ENCODE measurements at places on chromosomes 2 and 18.

DNA sequence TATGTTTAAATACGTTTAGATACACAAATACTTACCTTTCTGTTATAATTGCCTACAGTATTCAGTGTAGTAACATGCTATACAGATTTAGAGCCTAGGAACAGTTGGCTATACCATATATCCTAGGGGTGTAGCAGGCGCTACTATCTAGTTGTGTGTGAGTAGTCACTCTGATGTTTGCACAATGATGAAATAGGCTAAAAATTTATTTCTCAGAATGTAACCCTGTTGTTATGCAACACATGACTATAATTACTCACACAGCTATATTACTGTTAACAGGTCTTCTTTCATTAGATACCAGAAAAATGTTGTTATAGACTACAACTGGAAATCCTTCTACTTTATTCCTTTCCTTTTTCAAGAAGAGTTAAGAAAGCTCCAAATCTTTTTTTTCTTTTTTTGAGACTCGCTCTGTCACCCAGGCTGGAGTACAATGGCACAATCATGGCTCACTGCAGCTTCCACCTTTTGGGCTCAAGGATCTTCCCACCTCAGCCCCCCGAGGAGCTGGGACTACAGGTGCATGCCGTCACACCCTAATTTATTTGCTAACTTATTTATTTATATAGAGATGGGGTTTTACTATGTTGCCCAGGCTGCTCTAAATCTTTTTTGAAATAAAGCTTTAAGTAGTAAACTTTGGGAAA lies 48.5 kb downstream of the C2orf74 start:
- no peak for DNase-seq

- no peak for DNase-seq
Measured at GRCh38 chr18:48687346-48688042, 148.7 kb downstream of the CTIF start.

DNA sequence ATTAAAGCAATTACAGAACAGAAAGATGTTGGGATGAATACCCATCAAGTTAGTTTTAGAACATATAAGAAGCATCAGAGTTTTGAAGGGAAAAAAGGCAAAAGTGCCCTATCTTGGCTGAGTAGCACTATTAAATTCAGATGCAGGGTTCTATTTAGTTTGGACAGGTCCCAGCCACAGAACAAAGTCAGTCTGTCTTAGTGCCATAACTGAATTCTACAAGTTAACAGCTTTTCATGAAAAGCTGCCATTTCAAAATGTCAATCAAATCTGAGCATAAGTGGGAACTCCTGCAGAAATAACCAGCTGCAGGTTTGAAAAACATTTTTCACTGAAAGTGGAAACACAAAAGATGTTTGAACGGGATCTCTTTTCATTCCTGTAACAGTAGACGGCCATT lies 160.4 kb downstream of the SRBD1 start:
- DNase-seq, result no peak

DNA sequence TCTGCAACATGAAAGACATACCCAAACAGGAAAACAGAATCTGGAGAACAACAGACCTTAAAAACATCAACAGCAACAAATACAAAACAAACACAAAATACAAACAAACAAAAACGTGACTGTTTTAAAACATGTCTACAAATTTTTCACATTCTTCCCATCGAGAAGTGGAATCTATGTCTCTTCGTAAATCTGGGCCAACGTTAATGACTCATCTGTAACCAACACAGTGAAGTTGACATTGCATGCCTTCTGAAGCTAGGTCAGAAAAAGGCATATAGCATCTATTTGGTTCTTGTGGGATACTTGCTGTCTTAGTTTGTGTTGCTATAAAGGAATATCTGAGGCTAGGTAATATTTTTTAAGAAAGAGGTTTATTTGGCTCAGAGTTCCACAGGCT lies 269.0 kb upstream of the FBXO11 start:
- DNase-seq, result no peak

- no peak for DNase-seq
Measured at GRCh38 chr2:31903109-31903780, 107.6 kb downstream of the MEMO1 start.

GRCh38 chr2:39837856-39838453 lies 58.9 kb upstream of the THUMPD2 start:
- DNase-seq, result no peak

GRCh38 chr2:37831081-37831780 lies 93.9 kb upstream of the RMDN2 start:
- DNase-seq, result no peak

GRCh38 chr18:58496231-58496630 lies 132.7 kb downstream of the ALPK2 start:
- DNase-seq, result no peak

DNA sequence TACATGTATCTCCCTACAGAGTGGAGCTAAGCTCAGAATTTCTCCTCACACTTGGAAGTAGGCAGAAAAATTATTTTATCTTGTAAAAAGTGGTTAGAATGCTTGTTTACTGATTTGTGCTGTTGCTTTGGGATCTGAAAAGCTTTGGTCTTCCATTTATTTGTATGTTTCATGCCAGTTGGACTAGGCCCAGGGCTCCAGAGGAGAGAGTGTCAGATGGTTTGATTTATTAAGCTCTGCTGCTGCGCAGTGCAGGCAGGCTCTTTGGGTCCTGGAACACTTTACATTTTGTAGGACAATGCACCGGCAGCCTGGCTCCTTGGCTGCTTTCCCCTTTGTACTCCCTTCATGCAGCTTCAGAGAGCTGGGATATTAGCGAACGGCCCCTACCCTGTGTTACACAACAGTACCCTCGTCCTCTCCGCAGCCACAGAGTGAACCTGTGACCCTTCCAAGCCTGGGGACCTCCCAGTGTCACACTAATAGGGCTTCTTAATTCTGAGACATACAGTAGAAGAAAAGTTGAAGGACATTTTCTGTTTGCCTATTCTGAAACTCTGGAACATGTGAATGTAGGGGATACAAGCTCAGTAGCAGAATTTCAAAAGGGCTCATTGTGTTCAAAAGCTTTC lies 56.7 kb upstream of the EML6 start:
- DNase-seq, result no peak

GRCh38 chr18:11005528-11005927 lies 143.8 kb downstream of the PIEZO2 start:
- DNase-seq, result no peak

DNA sequence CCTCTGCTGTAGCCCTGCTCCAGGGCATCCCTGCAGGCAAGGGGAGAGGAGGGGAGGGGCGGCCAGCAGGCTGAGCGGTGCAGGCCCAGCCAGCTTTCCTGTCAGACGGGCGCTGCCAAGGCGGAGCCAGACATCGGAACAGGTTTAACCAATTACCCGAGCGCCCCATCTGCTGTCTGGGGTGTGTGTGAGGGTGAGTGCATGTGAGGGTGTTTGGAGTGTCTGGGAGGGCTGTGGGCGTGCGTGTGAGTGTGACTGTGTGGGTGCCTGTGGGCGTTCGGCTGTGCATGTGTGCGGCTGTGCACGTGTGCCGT lies 20.0 kb downstream of the EMX1 start:
- no peak for DNase-seq

Data from activated T-helper 1 cell treated with anti-CD3 and anti-CD28 coated beads, Interleukin-2, amount 50 U/mL, for 16 hours (primary cell).